ENCODE measurements at places on chromosomes 6 and 20.

DNA sequence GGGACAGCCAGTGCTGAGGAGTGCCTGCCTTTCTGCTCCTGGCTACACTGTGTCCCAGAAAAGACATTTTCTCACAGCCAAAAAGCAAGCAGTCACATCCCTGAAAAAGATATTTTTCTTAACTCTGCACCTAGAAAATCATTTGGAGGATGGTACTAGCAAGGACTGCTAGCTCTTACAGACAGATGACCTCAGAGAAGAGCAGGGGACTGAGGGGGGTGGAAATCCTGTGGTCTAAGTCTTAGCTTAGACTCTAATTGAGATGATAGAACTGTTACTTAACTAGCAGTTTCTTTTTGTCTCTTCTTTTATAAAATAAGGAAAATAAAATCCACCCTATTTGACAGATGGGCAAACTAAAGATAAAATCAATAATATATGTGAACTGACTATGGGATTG is 152.8 kb downstream of the TMEM200A start:
- DNase-seq = no peak

DNA sequence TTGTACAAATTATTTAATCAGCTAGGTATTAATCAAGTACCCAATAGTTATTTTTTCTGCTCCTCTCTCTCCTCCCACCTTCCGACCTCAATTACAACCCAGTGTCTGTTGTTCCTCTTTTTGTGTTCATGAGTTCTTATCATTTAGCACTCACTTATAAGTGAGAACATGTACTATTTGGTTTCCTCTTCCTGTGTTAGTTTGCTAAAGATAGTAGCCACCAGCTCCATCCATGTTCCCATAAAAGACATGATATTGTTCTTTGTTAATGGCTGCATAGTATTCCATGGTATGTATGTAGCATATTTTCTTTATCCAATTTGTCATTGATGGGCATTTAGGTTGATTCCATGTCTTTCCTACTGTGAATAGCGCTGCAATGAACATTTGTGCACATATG is 652.8 kb upstream of the CITED2 start:
- DNase-seq = no peak

DNA sequence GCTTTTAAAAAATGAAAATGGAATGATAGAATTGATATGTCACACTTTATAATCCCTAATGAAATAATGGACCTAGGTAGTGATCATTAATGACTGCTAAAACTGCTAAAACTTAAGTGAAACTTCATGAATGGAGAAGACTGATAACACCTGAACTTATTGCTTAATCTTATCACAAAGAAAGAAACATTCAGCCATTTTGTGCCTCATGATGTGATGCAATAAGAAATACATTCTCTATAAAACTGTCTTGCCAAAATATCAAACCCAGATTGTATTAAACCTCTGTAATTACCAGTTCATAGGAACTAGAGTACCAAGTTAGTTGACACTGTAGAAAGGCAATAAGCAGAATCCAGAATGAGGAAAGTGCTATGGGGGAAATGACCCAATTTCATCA is 54.4 kb upstream of the COL10A1 start:
- DNase-seq = no peak

GRCh38 chr6:127858727-127859391 is 42.0 kb downstream of the THEMIS start:
- DNase-seq = no peak

- no peak for DNase-seq
Observed at GRCh38 chr6:34391473-34391785, 1.0 kb downstream of the NUDT3 start.

DNA sequence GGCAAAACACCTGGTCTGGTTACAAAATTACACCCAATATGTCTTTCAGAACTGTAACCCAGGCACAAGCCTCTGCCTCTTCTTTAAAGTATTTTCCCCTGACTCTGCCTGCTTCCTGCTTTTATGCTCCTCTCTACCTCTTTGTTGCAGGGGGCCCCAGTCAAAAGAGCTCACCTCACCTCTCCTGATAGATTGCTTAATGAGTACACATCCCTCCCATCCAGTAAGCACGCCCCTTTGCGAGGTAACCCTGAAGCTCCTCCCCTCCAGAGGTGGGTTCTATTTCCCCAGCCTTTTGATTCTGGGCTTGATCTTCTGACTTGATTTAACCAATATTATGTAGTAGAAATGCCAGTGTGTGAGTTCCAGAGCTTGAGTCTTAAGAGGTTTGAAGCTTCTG is 56.6 kb upstream of the EYA2 start:
- no peak for DNase-seq

- no peak for DNase-seq
Observed at GRCh38 chr6:93393554-93394074, 25.7 kb downstream of the EPHA7 start.

DNA sequence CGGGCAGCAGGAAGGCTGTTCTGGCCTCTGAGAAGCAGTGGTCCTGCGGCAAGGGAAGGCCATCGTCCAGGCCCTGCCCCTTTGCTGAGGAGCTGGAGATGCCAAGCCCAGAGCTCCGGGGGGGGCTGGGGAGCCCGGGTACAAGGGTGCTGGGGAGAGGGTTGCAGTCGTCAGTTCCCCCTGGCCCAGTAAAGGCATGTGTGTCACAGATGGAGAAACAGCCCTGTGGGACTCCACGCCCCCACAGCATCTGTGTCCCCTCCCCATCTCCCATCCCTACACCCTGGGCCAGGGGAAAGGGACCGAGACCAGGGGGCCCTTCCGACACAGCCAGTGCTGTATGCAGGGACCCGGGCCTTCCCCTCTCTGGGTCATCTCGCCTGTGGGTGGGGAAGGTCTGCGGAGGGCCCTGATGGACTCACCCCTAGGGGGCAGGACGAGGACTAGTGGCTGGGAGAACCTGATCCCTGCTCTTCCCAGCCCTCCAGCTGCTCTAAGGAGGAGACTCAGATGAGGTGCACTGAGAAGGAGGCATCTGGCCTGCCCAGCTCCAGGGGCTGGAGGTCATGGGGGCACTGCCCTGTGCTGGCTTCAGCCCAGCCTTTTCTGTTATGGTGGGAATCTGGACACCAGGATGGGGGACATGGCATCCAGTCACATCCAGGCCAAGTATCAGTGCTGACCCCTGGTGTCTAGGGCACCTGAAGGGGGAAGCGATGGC is 609 bp downstream of the MYL9 start:
- DNase-seq = no peak
